ENCODE measurements at places on chromosomes 6 and 20.

DNA sequence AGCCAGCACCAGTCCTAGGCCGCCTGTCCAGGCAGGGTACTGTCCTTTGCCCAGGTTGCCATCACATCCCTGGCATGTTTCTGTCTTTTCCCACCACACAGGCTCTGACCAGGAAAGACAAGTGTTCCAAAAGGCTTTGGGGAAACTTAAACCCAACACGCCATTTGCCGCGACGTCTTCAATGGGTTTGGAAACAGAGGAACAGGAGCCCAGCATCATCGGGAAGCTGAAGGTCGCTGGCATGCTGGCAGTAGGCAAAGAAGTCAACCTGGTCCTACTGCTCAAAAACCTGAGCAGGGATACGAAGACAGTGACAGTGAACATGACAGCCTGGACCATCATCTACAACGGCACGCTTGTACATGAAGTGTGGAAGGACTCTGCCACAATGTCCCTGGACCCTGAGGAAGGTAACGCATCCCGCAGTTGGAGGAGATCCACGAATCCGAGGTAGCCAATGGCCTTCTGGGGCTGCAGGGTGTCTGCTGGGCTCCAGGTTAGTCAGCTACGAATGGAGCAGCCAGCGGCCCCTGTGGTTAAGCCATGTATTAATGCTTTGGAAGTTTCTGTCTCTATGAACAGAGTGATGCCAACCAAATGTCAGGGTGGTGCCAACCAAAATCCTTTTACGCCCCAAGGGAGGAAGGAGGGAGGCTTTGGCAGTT, 36.2 kb downstream of the TGM3 start:
- DNase-seq, result no peak

DNA sequence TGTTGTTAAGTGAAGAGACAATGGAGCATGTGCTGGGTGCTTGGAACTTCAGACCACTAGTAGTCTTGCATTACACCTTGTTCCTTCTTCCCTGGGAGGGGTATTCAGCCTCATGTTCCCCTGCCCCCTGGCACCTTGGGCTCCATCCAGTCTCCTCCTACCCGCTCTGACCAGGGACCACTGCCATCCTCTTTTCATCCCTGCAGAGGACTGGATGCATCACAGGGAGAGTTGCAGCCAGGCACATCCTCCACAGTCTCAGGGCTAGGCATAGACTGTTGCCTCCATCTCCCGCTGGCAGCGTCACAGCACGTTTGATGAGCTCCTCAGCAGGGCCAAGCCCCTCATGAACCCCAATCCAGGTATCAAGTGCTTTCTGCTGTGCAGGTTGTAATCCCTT, 1.3 kb upstream of the TAAR8 start:
- no peak for DNase-seq

- DNase-seq, result peak; percentile 66
Observed at GRCh38 chr20:19408971-19409370, 196.5 kb downstream of the SLC24A3 start.

- DNase-seq, result no peak
Observed at GRCh38 chr20:57988828-57989227, 239.6 kb downstream of the ANKRD60 start.

GRCh38 chr20:58892141-58892931, 39.8 kb downstream of the GNAS start:
- peak; percentile 67 for DNase-seq

DNA sequence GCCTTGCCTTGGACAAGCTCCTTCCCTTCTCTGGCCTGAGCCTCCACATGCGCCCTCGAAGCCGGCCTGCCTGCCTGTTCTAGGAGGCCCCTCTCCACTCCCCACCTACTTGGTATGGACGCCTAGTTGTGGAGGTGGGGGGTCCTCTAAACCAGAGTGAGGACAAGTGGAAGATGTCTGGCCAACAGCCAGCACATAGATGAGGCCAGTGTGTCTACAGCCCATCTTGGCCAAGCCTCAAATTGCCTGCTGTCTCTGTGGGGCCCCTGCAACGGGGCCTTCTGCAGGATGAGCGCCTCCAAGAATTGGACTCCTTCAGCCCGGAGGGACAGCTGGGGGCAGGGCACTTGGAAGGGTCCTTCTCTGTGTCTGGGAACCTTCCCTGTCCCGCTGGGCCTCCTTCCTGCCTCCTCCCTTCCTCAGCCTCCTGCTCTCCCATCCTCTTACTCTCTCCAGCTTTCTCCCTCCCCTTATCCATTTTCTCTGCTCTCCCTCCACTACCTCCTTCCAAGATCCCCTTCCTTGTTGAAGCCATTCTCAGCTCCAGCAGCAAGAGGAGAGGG, 1.6 kb downstream of the MDFI start:
- DNase-seq, result no peak

DNA sequence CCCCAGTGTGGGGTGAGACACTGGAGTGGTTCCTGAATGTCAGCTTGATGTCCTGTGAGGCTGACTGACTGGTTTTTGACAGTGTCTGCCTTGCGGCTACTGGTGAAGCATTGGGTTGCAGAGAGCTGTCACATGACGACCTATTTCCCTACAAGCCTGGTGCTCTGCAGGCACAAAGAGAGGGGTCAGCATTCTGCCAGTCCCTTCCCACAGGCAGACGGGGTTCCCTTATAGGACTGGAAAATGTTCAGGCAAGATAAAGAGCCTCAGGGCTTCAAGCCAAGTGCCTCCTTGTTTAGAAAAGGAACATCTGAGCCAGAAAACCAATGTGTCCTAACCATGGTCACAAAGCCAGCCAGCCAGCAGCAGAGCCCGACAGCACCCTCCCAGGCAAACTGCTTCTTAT, 11.0 kb downstream of the LY86 start:
- DNase-seq, result no peak

DNA sequence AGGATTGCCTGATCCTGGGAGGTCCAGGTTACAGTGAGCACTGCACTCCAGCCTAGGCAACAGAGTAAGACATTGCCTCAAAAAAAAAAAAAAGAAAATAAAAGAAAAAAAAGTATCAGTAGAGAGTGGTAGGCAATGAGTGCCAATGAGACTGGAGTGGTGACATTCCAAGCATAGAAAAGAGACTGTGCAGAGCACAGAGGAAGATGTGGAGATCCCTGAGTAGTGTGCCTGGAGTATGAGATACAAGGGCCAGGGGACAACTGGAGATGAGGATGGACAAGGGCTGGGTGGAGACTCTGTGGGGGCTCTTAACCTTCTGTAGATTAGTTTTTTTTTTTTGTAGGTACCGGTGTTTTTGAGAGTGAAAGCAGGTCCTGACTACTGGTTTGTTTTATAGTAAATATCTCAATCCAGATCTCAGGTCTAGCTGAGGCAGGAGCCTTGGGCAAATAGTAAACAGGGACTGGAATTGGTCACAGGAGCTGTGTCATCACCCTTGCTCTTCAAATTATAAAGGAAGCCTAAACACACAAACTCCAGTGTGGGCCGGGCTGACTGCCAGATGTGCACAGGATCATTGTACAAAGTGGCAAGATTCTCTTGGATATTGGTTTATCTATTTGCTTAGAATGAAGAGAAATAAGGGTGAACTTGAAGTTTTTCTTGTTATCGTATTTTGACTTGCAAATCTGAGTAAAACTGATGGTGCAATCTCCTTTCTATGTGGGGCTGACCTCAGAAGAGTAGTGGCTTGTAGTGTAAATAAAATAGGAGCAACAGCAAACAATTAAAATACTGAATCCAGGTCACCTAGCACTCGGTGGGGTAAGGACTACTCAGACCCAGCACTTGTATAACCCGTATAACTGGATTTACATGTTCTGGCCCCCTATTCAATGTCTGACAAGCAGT, 144.9 kb downstream of the SOX4 start:
- peak; percentile 33 for DNase-seq

- DNase-seq, result no peak
Observed at GRCh38 chr6:21024616-21025015, 490.4 kb downstream of the CDKAL1 start.

GRCh38 chr6:133890711-133891148, 1.8 kb downstream of the TCF21 start:
- peak; percentile 5 for DNase-seq

DNA sequence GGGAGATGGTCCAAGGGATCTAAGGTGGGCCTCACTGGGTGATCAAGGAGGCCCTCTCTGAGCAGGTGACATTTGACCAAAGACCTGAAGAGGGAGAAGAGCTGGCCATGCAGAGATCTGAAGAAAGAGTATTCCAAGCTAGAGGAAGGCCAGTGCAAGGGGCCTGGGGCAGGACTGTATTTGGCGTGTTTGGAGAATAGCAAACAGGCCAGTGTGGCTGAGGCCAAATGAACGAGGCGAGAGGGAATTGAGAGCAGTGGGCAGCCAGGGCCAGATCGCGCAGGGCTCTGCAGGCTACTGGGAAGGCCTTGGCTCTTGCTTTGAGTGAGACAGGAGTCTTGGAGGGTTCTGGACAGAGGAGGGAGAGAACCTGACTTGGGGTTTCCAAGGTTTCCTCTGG, 9.3 kb downstream of the NOL4L start:
- DNase-seq, result no peak
